Stimulated activated naive B cell treated with anti-CD40 and anti-IgM and Interleukin-4, amounts not matched to agents 10 μg/mL and 1 μg/mL and 100 μg/mL, for 72 hours (primary cell): ENCODE measurements at places on chromosomes 1 and 21.

- no peaks in the 10 kb centered on the region for H3K36me3 ChIP-seq
- no peak for DNase-seq
These were observed 610.3 kb upstream of the TMPRSS15 start for GRCh38 chr21:19013916-19014315.

GRCh38 chr1:39089931-39090521, 63.9 kb downstream of the NDUFS5 start:
- H3K4me1 ChIP-seq = peaks cover 23% of the 10 kb centered on the region
- no peak overlapping the region for H3K27ac ChIP-seq
- H3K4me3 ChIP-seq = no peak overlapping the region

DNA sequence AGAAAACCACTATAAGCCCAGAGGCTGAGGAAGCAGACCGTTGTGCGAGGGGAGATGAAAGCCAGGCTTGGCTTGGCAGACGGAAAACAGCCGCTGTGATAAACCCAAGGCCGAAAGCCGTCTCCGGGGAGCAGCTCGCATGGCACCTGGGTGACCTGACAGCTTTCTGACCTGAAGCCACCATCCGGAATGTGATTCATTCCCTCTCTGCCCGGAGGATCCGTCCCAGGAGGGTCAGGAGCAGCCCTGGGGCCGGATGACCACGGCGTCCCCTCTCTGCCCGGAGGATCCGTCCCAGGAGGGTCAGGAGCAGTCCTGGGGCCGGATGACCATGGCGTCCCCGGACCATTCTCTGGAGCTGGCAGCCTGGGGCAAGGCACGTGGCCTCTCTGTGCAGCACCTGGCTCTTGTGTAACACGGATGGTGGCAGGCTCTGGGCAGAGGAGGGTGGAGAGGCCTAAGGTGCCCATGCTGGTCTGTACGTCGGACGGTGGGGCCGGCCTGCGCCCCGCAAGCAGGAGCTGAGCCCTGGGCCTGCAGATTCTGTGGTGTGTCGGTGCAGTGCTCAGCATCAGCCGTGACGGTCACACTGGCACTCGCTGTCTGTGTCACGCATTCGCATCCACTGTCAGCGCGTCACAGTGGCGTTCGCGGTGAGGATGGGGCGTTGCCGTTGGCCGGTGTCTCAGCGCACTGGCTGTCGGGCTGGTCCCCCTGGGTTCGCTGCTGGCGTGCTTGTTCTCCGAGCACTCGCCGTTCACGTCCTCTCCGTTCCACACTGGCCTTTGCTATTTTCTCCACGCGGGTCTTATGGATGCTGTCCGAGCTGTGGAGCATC, 50.3 kb downstream of the SLX9 start:
- no peaks in the 10 kb centered on the region for H3K36me3 ChIP-seq
- peaks cover 14% of the 10 kb centered on the region for H3K4me1 ChIP-seq
- H3K27me3 ChIP-seq = peaks cover 14% of the 10 kb centered on the region
- no peak overlapping the region for H3K4me3 ChIP-seq
- no peak for DNase-seq

- no peaks in the 10 kb centered on the region for H3K4me1 ChIP-seq
- no peaks in the 10 kb centered on the region for H3K27me3 ChIP-seq
- H3K27ac ChIP-seq = no peak overlapping the region
- no peaks in the 10 kb centered on the region for H3K36me3 ChIP-seq
These were observed 35.7 kb upstream of the USP1 start for GRCh38 chr1:62401034-62401760.

DNA sequence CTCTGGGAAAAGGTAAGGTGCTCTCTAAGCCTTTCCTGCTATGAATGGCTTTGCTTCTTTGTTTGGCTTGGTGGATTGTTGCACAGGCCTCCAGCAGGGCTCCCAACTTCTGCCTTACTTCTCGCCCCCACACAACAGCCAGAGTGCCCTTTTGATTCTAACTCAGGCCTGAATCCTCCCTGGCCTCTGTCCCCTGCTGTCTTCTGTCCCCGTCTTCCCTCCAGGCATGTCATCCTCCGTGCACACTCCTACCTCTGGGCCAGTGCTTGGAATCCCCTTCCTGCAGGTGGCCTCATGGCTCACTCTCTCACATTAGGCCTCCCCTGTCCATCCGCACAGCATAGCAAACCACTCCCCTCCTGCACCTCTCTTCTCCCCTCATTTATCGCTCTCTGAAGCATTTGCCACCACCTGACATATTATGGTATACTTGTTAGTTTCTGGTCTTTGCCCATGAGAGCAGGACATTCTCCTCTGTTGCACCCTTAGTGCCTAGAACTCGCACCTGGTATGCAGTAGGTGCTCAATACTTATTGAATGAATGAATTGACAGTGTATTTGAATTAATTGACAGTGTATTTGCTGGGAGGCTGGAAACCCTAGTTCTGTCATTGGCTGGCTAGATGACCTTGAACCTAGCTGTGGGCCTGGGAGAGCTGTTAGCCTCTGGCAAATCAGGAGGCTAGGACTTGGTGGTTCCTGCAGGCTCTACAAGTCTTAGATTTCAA, 2.9 kb downstream of the ZDHHC18 start:
- no peak for DNase-seq
- no peaks in the 10 kb centered on the region for H3K27me3 ChIP-seq
- H3K4me3 ChIP-seq = peak overlapping the region; percentile 93
- peaks cover 61% of the 10 kb centered on the region for H3K36me3 ChIP-seq

DNA sequence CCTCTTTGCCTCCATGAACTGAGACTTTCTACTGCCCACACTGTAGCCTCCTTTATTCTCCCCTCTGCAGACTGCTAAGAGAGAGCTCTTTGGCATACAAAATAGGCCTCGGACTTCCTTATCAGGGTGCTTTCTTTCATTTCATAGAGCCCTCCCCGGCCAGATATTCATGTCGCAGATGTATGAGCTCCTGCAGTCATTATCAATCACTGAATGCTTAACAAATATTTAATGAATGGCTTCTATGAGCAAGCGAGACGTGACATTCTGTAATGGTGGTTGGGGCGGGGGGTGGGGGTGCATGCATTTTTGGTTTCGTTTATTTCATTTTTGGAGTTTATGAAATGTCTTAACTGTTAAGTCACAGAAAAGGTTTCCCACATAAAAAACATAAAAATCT, 344.8 kb upstream of the KAZN start:
- no peak for DNase-seq
- H3K36me3 ChIP-seq = no peaks in the 10 kb centered on the region
- H3K27me3 ChIP-seq = peaks cover 12% of the 10 kb centered on the region
- peaks cover 11% of the 10 kb centered on the region for H3K4me1 ChIP-seq

DNA sequence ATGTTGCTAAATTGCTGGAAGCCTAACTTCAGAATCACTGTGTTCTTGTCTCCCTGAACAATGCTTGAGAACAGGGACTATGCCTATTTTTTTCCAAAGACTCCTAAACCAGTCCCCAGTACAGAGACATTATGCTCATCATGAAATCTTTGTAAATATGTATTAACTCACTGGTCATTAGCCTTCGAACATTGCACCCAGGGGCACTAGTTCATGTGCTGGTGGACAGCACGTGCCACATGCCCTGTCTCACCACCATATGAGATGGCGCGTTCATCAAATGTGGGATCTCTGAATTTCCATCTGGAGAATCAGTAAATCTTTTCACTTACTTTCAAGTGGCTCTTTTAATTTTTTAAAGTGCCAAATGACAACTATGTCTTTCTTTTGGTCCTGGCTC, 11.0 kb upstream of the ATP1A1 start:
- H3K4me3 ChIP-seq = no peak overlapping the region
- H3K4me1 ChIP-seq = no peaks in the 10 kb centered on the region
- no peak for DNase-seq
- H3K27me3 ChIP-seq = peaks cover 19% of the 10 kb centered on the region
- no peaks in the 10 kb centered on the region for H3K36me3 ChIP-seq
- H3K27ac ChIP-seq = no peak overlapping the region

DNA sequence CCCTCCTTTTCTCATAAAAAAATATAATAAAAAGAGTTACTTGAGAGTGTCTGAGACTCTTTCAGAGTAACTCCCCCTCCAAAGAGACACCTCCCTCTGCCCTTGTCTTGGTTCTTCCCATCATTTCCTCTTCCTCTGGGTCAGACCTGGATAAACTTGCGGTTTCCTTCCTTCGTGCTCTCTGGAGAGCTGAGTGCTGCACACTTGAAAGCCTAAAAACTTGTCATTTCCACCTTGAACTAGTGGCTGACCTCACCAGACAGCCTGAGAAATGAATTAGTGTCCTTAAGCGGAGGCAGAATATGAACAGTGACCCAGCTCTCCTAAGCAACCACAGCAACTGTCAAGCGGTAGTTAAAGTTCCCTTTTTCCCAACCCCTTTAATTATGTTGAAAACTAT, 88.4 kb upstream of the PROX1 start:
- H3K4me1 ChIP-seq = no peaks in the 10 kb centered on the region
- H3K27me3 ChIP-seq = no peaks in the 10 kb centered on the region
- no peak for DNase-seq
- no peak overlapping the region for H3K27ac ChIP-seq
- no peak overlapping the region for H3K4me3 ChIP-seq
- no peaks in the 10 kb centered on the region for H3K36me3 ChIP-seq

GRCh38 chr1:35406103-35406502, 137.6 kb downstream of the ZMYM4 start:
- H3K36me3 ChIP-seq = peaks cover 41% of the 10 kb centered on the region
- no peaks in the 10 kb centered on the region for H3K4me1 ChIP-seq
- H3K27me3 ChIP-seq = no peaks in the 10 kb centered on the region
- no peak for DNase-seq
- no peak overlapping the region for H3K27ac ChIP-seq

GRCh38 chr1:19325368-19325957, 13.3 kb downstream of the SLC66A1 start:
- H3K27me3 ChIP-seq = no peaks in the 10 kb centered on the region
- peaks cover 5% of the 10 kb centered on the region for H3K4me1 ChIP-seq
- no peak for DNase-seq
- H3K36me3 ChIP-seq = peaks cover 41% of the 10 kb centered on the region

GRCh38 chr1:230335861-230336522, 90.1 kb downstream of the PGBD5 start:
- DNase-seq = no peak
- peaks cover 38% of the 10 kb centered on the region for H3K27me3 ChIP-seq
- H3K27ac ChIP-seq = no peak overlapping the region
- H3K36me3 ChIP-seq = no peaks in the 10 kb centered on the region

- no peak overlapping the region for H3K27ac ChIP-seq
- H3K27me3 ChIP-seq = peaks cover 10% of the 10 kb centered on the region
These were observed 330.9 kb downstream of the S1PR1 start for GRCh38 chr1:101567582-101568189.

DNA sequence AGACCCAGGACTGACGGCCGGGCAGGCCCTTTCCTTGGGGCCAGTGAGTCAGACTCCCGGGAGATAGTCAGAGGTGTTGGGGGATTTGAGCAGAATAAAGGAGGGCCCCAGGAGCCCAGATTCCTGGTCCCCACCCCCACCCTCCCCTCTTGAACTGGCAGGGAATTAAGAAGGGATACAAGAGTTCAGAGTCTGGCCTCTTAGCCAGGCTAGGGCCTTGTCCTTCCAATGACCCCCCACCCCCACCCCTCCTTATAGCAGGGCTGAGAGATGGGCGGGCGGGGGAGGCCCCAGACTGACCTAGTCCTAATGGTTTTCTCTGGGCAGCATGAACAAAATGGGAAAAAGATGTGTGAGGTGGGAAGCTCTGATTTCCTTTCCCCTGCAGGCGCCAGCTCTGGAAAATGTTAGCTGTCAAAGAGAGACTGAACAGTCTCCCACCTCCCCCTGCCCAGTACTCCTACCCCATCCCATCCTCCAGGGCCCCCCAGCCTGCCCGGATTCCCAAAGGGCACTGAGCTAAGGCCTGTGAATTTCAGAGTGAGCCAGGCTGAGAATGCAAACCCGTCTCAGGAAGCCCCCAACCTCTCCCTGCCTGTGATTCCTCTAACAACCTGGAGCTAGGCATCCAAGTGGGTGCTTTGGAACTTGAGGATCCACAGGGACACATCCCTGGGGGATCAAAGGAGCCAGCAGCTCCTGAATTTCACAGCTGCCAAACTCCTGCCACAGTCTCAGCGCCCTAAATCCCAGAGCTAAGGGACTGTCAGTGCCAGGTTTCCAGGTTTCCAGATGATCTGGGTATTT, 5.8 kb upstream of the CRABP2 start:
- peaks cover 9% of the 10 kb centered on the region for H3K4me1 ChIP-seq
- H3K27me3 ChIP-seq = peaks cover 9% of the 10 kb centered on the region
- no peak for DNase-seq
- H3K27ac ChIP-seq = no peak overlapping the region
- H3K4me3 ChIP-seq = no peak overlapping the region

DNA sequence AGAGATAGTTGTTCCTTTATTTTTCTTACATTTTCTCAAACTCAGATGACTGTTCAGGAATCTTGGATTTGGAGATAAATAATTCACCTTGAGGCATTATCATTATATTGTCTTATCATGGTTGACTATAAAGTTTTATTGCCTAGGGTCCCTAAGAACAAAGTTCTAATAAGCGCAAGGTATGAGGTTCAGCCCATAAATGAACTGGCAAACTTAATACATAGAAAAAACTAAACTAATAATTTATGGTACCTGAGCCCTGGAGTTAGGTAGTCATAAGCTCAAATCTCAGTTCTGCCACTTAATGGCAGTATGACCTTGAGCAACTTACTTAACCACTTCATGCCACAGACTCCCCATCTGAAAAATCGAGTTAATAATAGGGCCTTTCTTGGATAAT, 334.0 kb upstream of the PBX1 start:
- no peak for DNase-seq
- no peaks in the 10 kb centered on the region for H3K4me1 ChIP-seq

DNA sequence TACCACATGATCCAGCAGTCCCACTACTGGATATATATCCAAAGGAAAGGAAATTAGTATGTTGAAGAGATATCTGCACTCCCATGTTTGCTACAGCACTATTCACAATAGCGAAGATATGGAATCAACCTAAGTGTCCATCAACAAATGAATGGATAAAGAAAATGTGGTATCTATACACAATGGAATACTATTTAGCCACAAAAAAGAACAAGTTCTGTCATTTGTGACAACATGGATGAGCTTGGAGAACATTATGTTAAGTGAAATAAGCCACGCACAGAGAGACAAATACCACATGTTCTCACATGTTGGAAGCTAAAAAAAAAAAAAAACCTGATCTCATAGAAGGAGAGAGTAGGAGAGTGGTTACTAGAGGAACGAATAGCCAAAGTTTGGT, 17.7 kb downstream of the ATPAF1 start:
- H3K36me3 ChIP-seq = peaks cover 46% of the 10 kb centered on the region
- no peak overlapping the region for H3K4me3 ChIP-seq
- H3K27me3 ChIP-seq = no peaks in the 10 kb centered on the region
- no peak overlapping the region for H3K27ac ChIP-seq
- DNase-seq = no peak

DNA sequence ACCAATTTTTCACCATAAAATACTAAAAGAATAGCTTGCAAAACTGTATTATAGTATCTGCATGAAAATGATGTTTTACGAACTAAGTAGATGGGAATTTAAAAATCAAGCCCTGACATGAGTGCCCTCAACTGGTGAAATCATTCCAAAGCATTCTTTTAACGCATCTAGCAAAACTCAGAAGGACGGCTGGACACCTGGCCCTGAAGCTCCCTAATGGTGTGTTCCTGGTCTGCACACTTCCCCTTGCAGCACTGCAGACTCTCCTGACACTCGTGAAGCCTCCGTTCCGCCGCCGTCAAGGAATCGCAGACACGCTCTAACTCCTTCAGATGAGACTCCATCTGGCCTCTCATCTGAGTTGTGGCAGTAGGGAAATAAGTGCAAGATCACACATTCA, 39.9 kb downstream of the ODF2L start:
- DNase-seq = no peak
- no peaks in the 10 kb centered on the region for H3K4me1 ChIP-seq
- no peak overlapping the region for H3K27ac ChIP-seq
- H3K27me3 ChIP-seq = no peaks in the 10 kb centered on the region
- H3K4me3 ChIP-seq = no peak overlapping the region
- peaks cover 18% of the 10 kb centered on the region for H3K36me3 ChIP-seq
